ENCODE measurements at places on chromosomes 7 and 10. TPM values are rescaled to one million over a fixed set of nuclear protein-coding genes. Genes with fewer than 3 reads are reported as not detected.

GRCh38 chr7:15967551-15967950, 281.1 kb upstream of the MEOX2 start:
- no peak for DNase-seq

GRCh38 chr7:44325201-44325671, at the start of gene CAMK2B:
TSS of gene CAMK2B (minus strand) at chr7:44325594. CDS start at chr7:44325421, 173 bp downstream.
- peak; percentile 58 for DNase-seq

DNA sequence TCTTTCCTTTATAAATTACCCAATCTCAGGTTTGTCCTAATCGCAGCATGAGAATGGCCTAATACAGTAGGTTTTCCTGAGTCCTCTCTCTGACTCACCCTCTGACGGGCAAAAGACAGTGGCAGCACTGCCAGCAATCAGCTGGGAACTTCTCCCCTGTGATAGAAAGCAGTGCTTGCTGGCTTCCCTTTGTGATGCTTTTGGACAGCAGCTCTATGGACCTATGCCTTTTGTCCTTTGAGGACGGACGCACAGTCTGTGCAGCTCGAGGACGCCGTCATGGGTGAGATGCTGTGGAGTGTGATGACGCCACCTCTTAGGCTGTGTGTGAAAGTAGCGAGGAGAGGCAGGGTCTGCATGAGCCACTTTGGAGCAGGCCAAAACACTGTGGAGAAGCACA, 68.8 kb downstream of the KIAA1217 start:
- no peak for DNase-seq

- no peak for DNase-seq
Measured at GRCh38 chr7:17447728-17448478, 149.5 kb downstream of the AHR start.

DNA sequence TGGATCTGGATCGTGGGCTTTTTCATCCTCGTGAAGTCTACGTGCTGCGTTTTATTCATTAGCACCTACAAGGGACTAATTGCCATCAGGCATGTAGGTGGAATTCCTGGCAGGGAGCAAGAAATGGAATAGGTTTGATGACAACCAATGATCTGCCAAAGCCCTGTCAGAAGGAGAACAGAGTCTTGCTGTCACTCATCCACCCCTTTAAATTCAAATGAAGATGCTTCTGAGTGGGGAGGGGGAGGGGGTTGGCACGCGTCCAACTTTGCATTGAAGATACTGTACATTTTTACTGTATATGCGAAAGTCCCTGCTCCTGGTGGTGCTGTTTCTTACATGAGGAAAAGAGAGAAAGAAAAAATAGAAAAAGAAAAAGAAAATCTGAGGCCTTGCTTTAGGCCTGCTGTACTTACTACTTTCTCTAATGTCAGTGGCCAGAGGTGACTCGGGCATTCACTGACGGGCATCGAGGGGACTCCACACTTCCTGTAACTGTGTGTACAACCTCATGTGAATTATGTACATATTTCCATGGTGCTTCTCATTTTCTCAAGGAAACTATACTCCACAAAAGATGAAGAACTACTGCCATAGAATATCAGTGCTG, 569.1 kb downstream of the INHBA start:
- no peak for DNase-seq

DNA sequence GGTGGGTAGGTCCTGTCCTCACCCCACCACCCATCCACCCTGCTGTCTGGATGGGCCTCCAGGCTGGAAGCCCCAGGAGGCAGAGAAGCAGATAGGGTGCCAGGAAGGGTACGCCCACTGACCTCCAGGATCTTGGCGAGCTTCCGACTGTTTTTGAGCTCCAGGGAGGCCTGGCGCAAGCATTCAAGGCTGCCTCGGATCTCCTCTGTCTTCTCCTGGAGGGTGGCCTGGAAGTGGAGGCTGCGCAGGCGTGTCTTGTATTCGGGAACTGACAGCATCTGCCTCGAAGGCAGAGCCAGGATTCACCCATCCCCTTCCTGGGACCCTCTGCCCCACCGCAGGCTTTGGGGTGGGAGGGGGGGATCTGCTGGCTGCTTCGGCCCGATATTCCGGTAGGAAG, 48.4 kb downstream of the GRID2IP start:
- no peak for DNase-seq

The PNLIP gene
- total RNA-seq, result not detected

The PTN gene
- not detected for total RNA-seq

The BLNK gene
- total RNA-seq, result not detected
